Amniotic epithelial cell (primary cell): ENCODE measurements at places on chromosomes 6 and 20.

- DNase-seq: no peak
These were observed 2.0 kb downstream of the SLC35D3 start for GRCh38 chr6:136923954-136924673.

- no peak for DNase-seq
These were observed 23.0 kb downstream of the CD109 start for GRCh38 chr6:73719046-73719445.

- DNase-seq: no peak
These were observed 85.0 kb downstream of the FNDC1 start for GRCh38 chr6:159254186-159254585.

- DNase-seq: no peak
These were observed 297.3 kb downstream of the PHACTR1 start for GRCh38 chr6:13013681-13014503.

DNA sequence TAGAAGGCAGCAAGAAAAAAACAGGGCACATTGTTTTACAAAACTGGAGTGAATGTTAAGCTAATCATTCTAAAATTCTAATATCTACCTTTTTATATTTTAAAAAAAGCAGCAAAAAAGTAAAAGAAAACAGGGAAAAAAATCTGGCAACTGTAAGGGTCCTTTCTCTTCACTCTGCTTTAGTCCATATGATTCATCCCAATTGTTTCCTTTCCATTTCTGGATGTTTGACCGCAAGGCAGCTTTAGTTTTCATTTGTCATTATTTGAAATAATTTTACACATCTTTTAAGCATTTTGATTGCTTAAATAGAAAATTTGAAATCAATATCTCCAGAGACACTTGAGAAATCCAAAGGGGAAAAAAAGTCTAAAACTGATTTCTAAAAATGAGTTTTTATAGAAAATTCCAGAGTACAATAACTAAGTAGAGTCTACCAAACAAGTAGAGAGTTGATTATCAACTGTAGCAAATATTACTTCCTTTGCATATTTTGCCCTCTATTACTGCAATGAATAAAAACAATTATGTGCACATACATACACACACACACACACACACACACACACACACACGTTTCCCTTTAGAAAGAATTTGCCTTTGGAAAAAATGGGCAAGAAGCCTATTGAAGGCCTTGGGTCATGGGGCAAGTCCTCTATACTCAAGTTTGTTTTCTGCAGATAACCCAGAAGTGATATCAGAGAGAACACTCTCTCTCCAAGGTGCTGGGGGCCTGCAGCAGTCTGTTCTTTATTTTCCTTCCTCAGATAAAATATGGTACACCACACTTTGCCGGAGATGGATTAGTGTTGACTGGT lies 259.7 kb downstream of the HACE1 start:
- DNase-seq: peak; percentile 10

GRCh38 chr20:47238780-47239718 lies 117.5 kb downstream of the ZMYND8 start:
- DNase-seq: no peak

GRCh38 chr20:50504231-50504823 lies 5.9 kb upstream of the PTPN1 start:
- DNase-seq: peak; percentile 52

DNA sequence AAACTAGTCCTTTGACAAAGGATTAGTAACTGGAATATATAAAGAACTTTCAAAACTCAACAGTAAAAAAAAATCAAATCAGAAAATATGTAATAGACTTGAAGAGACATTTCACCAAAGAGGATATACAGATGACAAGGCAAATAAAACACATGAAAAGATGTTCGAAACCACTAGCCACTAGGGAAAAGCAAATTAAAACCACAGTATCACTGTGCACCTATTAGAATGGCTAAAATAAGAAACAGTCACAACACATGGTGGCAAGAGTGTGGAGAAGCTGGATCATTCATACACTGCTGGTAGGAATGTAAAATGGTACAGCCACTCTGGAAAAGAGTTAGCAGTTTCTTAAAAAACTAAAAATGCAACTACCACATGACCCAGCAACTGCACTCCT lies 14.9 kb downstream of the ZBTB2 start:
- DNase-seq: no peak

- DNase-seq: no peak
These were observed 49.6 kb downstream of the SLC13A3 start for GRCh38 chr20:46601603-46602122.

DNA sequence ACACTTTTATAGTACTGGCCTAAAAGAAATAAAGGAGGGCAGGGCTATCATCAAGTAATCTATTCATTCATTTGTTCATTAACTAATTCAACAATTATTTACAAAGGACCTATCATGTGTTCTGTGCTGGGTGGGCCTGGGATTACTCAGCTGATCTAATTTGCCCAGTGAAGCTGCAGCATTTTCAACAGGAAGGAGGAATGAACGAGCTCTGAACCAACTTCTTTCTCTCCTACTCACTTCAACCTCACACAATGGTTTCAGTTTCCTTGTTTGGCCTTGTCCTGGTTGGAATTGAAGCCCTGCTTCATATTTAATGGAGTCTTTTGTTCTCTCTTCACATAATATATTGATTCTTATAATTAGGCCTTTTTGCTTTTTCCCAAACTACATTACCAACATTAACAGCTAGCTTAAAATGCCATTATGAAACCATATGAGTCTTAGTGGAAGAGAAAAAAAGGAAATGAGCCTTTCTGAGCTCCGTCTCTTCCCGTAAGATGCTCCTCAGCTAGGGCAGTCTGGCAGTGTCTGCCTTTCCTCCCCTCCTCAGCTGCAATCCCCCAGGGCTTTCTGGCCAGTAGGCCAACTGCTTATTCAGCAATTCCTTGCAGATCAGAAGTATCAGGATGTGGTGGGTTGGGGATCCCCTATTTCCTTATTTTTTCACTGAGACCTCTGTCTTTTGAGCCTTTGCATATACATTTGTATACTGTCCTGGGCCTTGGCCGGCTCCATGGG lies 79.4 kb upstream of the NRN1 start:
- no peak for DNase-seq

GRCh38 chr6:83592770-83593394 lies 80.5 kb downstream of the PRSS35 start:
- peak; percentile 60 for DNase-seq

- no peak for DNase-seq
These were observed 17.0 kb upstream of the HEY2 start for GRCh38 chr6:125732398-125732797.

DNA sequence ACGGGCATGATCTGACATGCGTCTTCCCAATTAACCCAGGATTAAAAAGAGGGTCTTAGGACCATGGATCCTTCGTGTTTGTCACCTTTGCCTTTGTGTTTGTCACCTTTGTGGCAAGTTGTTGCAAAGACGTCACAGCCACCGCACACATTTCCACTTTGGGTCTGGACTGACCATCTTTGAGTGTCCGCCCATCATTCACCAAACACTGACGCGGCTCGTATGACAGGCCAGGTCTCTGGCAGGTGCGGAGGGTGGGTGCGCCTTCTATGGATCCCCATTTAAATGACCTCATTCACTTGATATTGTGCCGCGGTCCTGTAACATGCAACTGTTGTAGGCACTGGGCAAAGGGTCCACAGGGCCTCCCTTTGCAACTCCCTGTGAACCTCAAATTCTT lies 404.1 kb downstream of the TAF4 start:
- no peak for DNase-seq

GRCh38 chr20:61734733-61735502 lies 330.8 kb downstream of the TAF4 start:
- no peak for DNase-seq

- DNase-seq: no peak
These were observed 103.1 kb upstream of the RIN2 start for GRCh38 chr20:19654921-19655320.

- DNase-seq: peak; percentile 76
These were observed 6.9 kb upstream of the ZBTB12 start for GRCh38 chr6:31908791-31909190.

DNA sequence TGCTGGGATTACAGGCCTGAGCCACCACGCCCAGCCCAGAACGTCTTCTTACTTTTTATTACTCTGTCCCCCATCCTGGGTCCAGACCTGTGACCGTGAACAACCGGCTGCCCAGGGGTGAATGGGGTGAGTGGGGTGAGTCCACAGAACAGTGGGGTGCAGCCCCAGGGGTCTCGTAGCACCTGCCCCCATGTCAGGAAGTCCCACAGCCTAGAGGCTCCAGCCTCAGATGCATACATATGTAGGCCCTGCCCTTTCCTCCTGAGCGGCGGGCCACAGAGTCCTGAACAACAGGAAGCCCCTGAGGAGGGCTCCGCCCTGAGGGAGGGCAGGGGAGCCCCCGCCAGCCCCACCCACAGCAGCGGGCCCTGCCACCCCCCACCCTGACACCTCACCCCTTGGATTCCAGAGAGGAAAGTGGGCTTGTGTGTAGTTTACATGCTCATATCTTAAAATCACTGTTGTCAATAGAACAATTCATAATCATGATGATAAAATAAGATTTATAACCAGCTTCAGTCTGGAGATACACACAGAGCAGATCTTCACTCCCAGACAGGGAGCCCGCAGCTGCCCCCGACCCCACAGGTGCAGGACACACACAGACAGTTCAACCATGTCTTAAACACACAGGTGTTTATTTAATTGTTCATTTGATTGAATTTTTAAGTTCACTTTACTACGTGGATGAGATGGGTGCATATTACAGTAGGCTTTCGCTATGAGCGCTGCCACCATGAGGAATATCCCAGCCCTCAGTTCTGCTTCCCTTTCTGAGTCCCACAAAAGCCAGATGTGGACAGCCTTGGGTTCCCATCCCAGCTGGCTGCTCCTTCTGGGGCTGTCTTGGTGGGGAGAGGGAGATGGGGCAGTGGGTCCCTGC lies 12.4 kb upstream of the GMEB2 start:
- no peak for DNase-seq

- no peak for DNase-seq
These were observed 65.5 kb downstream of the ISM1 start for GRCh38 chr20:13286607-13287006.

- DNase-seq: peak; percentile 27
These were observed 13.9 kb downstream of the GCM1 start for GRCh38 chr6:53134601-53135235.

- DNase-seq: no peak
These were observed 98.3 kb downstream of the CDC5L start for GRCh38 chr6:44485601-44486401.

DNA sequence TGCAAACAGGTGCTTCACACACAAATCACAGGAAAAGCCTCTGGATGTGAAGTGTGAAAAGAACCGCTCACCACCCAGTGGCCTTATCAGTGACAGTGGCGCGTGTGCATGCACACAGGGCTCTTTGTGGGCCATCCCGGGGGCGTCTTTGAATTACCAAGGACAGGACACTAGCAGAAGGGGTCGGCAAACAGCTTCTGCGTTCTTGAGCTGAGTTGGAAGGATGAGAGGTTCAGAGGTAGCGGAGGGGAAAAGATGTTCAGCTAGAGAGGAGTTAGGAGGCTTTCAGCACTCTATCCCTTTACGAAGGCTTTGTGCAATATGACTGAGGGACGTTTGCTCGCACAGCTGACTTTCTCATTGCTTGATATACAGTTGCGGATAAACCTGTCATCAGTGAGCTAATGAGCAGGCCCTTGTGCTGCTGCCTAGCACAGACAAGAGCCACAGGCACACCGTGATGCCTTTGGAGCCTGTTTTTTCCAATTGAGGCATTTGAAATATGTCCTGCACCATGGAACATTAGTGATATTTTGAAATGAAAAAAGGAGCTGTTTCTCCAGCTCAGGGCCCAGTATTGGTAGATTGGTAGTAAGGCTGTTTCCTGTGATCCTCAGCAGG lies 83.1 kb downstream of the IYD start:
- DNase-seq: no peak

DNA sequence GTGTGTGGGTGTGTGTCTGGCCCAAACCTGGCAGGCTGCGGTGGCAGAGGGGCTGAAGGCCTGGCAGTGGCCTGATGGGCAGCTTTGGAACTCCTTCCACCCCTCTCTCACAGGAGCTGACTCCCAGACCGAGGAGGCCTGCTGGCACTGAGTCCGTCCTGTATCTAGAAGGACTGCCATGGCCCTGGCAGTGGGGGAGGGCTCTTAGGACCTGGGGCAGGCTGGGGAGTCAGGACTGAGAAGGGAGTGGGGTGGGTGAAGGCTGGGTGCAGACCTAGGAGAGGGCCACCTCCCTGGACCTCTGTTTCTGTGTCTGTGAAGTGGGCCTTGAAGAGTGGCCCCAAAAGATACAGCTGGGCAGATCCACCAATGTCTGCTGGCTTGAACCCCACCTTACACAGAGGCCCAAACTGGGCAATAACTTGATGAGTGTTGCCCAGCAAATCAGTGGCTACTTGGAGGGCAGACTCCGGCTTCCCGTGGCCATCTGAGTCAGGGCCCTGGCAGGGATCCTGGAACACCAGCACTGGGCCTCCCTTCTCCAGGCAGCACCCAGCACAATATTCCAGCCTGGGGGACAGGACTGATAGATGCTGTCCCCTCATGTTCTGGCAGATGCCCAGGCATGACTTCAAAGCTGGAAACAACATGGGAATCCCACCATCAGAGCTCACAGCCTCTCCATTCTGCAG lies 46.7 kb upstream of the BLCAP start:
- DNase-seq: no peak

DNA sequence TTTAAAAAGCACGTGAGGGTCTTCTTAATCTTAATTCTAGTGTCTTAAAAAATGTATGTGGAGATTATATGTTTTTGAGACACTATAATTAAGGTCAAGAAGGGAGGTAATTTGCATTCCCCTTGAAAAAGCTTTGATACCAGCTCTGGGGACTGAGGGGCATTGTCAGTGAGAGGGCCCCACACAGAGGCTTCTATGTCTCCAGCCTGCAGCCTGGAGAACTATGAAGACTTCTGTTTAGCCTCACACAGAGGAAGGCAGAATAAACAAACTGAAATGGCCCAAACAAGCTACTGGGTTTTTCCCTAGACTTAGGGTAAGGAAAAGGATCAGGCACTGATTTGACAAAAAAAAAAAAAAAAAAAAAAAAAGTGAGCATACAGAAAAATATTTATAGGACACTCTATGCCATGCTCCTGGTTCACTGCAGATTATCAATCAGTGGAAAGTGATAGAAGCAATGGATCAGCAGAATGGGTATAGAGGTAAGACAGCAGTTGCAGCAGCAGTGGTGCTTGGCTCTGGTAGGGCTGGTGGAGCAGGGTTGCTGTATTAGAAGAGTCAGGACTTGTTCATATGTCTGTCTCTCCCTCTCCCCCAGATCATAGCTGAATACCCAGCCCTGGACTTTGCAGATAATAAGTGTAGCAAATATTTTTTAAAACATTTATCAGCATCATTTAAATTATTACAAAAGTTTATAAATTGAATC lies 85.4 kb downstream of the KLHL32 start:
- DNase-seq: no peak

DNA sequence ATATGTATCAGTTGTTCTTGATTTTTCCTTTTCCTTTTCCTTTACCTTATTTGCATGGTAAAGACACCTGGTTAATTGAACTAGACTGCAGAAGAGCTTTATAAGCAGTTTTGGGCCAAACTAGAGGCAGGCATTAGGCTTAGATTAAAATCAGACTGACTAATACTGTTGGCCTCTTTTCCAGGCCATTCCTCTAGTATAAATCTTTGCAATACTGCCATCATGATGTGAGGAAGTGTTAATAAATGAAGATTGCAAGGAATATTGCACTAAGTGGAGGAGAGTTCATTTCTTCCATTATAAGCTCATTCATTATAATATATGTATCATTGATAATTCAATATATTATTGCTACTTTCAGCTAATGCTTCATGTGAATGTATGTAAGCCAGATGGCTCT lies 163.8 kb downstream of the MMUT start:
- peak; percentile 20 for DNase-seq

GRCh38 chr6:31972709-31973350 lies 892 bp upstream of the DXO start:
- peak; percentile 60 for DNase-seq
